Fibroblast of mammary gland (primary cell): ENCODE measurements at places on chromosomes 1 and 21.
A peak's percentile ranks its signal among the peaks of the same experiment; 100 is the strongest.

DNA sequence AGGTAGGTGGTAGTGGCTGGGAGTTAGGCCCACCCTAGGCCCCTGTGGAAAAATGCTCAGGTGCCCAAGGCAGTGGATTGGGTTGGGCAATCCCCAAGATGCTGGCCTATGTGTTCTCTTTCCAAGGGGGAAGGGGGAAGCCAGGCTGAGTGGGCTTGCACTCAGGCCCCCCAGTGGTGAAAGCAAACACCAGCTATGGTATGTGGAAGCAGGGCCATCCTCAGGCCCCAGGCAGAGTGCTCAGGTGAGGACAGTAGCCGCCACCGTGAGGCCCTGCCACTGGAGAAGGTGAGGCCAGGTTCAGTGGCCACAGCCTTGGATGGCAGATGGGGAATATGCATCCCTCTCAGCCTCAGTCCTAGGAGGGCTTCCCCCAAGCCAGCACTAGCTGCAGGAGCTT is 11.8 kb downstream of the LY9 start:
- no peak for DNase-seq

- DNase-seq: peak; percentile 4
Observed at GRCh38 chr1:194975913-194976312, 1632.3 kb downstream of the KCNT2 start.

DNA sequence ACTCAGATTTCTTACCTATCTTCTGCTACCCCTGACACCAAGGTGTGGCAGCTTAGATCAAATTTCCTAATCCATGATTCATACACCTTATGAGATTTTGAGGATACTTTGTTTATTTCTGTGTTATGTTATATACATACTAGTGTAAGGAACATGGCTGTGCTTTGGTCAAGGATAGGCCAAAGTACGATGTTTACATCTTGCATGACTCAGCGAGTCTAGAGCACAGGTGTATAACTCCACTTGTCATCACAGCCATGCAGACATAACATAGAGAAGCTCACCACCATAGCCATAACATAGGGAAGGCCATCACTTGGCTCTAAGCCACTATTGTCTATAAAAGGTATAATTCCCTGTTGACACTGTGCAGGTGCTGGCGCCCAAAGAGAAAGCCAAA is 61.2 kb downstream of the GBP6 start:
- no peak for DNase-seq

DNA sequence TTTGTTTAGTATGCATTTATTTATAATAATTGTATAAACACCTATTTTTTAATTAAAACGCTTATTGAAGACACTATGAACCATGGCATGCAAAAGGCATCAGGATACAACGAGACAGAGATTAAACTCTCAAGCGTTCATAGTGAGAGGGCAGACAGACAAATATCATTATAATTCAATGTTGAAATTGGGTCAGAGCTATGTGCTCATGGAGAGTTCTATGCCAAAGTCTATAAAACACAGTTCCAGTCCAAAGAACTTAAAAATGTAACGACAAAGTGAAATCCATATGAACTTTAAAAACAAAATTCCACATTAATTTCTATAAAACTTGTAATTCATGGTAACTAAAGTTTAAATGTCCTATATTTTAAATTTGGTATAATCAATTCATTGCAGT is 724.0 kb downstream of the LTN1 start:
- DNase-seq: no peak

DNA sequence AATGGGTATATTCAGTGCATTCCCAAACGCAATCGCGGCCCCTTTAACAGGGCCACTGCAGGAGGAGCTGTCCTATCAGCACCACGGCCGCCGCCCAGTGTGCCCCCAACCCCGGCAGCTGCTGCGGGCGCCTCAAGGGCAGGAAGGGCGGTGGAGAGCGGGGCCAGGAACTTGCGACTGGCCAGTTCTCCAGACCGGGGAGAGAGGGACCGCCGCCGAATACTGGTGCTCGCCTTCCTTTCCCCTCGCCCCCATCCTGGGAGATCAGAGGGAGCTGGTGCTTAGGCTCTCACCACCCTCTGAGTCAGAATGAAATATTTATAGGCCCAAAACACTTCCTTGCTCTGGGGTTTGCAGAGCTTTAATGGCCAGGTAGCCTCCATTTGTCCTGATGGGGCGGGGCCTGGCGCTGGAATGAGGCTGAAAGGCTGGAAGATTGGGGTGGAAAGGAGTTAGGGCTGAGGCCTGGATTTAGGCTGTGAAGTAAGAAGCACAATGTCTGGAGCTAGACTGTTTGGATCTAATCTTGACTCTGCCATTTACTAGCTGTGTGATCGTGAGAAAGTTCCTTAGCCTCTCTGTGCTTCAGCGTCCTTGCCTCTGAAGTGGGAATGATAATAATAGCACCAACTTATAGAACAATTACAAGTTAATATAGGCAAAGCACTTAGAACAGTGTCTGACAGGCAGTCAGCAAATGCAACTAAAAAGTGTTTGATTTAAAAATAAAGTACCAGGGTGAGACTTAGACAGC is 75.5 kb downstream of the NAV1 start:
- no peak for DNase-seq

DNA sequence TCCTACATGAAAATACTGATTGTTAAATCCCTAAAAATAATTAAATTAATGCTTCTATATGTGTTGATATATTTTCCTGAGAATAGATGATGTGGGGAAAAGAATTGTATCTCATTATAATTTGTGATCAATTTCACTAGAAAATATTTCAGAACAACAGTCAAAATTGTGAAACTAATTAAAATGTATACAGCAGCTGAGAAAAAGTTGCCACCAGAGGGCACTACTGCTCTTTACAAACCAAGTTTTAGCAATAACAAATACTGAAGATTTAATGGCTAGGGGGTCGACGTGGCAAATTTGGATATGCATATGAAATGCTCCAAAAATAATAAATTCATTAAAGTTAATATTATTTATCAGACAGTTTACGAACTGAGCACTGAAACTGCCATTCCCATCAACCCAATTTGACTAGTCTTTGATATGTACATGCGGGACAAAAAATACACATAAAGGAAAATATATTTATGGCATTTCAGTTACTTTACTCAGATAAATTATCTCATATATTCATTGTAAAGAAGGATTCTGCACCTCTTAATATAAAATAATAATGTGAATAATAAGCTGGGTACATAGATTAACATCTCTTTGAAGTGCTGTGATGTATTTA is 96.3 kb upstream of the TMPRSS15 start:
- DNase-seq: peak; percentile 48

DNA sequence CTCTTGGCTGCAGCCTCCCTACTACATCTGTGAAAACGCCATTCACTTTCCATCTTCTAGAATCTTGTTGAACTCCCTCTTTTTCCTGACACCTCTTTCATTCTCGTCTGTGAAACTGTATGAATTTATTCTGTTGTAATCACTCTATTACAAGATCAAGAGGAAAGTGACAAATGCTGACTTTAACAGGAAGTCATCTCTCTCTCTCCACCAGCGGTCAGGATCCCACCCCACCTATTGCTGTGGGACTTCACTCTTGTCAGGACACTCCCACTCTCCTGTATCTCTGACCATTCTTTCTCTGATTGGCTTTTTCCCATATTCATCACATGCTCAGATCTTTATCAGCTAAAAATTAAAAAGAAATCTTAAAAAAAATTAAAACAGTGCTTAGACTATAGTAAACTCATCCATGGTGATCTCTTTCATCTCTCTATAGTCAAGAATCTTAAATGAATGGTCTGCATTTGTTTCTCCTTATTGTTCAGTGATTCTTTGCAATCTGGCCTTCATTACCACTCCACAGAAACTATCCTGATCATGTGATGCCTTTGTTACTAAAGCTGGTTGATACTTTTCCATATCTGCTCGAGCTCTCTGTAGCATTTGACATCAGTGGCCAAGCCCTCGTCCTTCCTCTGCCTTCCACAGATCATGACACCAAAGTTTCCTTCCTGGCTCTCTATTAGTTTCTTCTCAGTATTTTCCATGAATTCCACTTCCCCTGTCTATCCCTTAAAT is 113.6 kb downstream of the UCHL5 start:
- DNase-seq: no peak

DNA sequence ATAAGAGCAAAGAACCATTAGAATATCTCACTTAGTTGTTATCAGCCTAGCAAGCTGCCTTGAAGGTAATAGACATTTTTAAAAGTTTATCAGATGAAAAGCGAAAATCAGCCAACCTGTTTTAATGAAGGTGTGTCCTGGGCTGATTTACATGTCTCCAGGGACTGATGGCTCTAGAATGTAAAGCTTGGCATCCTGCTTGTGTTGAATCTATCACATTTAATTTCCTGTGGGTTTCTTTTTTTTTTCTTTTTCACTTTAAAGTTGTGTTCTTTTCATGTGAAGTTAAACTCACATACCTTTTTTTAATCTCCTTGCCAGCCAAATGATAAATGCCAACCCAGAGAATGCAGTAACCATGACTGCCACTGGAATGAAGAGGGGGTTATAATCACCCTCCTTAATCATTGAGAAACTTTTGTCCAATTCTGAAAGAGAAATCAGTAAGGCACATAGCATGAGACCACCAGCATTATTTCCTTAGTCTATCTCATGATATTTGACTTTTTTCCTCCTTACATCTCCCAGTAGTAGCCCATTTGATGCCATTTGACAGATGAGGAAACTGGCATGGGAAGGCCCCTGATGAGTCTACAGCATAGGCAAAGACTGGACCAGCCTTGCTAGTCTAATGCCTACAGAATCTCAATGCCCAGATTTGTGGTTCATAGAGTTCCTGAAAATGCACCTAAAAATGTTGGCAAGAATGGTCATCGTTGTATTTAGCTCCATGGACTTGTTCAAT is 10.0 kb downstream of the SELL start:
- no peak for DNase-seq

DNA sequence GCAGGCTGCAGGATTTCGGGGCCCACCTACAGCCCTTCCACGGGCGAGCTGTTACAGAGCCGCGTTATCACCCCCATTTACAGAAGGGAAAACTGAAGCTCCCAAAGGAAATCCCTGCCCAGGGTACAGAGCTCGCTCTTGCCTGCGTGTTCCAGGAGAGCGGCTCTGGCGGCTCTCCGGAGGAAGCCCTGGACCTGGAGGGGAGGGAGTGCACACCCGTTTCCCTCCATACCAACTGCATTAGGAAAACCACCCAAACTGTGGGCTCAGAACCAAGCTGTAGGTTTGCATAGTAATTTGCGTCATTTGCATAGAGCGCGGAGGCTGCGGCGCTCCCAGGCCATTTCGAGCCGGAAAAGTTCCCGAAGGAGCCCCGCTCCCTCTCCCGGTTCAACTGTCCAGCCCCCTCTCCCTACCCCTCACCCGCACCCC is 24.7 kb upstream of the ADGRB2 start:
- DNase-seq: peak; percentile 84

DNA sequence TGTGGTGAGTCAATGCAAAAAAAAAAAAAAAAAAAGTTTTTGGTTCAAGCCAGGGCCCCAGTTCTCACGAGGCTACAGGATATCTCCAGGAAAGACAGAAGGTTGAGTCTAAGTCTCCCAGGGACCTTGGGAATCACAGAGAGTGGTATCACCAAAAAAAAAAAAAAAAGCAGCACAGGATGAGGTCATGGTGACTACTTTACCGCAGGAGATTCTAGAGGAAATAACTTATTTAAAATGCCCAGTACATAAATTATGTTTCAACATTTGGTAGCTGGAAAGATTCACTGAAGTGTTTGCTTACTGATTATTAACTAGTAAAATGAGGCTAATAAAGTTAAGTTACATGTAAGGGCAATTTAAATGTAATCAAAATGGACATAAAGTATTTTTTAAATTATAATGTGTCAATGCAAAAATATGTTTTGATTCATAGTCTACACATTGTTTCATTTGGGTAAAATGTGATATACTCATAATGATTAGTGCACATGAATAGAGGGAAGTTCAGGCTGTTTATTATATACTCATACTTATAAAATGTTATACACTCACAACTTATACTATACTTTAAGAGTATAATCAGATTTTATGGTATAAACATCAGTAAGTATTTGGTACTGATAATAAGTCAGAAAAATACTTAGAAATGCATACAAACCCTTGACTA is 84.1 kb downstream of the PLPPR5 start:
- peak; percentile 94 for DNase-seq

DNA sequence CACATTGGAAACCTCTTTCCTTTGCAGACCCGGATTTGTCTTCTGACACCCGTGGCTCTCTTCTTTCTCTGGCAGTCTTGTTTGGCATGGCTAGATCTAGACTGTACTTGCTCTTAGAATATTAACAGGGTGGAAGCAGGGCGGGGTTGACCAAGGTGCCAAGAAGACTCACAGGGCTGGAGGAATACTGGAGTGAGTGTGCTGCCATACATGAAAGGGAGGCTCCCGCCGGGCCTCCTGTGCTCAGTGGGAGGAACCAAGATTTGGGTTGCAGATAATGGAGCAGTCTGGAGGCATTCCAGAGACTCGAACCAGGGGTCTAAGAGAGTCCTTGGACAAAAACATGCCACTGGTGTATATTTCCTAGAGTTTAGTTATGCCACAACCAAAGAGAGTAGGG is 27.6 kb upstream of the SNX27 start:
- no peak for DNase-seq

- no peak for DNase-seq
Observed at GRCh38 chr21:42690586-42690985, 37.2 kb downstream of the PDE9A start.

- no peak for DNase-seq
Observed at GRCh38 chr1:20185834-20186782, at the start of the genes PLA2G2C and UBXN10. PLA2G2C (minus strand) TSS chr1:20186518; CDS start chr1:20177363, 9,155 bp downstream. UBXN10 (plus strand) TSS chr1:20186096; CDS start chr1:20190562, 4,466 bp downstream.

DNA sequence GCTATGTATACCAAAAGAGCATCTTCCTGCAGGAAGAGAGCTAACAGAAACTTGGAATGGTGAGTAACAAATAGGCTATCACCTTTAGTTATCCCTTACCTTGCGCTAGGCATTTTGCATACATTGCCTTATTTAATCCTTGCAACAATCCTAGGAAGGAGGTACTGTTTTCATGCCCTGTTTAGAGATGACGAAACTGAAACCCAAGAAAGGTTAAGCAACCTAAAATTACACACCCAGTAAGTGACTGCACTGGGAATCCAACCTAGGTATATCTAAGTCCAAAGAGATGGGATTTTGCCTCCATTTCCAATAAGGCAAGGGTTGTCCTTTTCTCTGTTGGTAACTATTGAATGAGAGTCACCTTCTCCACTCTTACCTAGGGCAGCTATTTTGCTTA is 144.5 kb downstream of the TM2D1 start:
- no peak for DNase-seq

GRCh38 chr1:63319046-63320021 is 3.0 kb upstream of the FOXD3 start:
- no peak for DNase-seq
